Stimulated activated CD4-positive, alpha-beta T cell treated with anti-CD3 and anti-CD28 coated beads, TNF-alpha, amount 100 ng/mL, for 1 hour (primary cell): ENCODE measurements at places on chromosomes 3 and 15.

- DNase-seq: no peak
Measured at GRCh38 chr15:66429117-66429516, 42.4 kb downstream of the MAP2K1 start.

DNA sequence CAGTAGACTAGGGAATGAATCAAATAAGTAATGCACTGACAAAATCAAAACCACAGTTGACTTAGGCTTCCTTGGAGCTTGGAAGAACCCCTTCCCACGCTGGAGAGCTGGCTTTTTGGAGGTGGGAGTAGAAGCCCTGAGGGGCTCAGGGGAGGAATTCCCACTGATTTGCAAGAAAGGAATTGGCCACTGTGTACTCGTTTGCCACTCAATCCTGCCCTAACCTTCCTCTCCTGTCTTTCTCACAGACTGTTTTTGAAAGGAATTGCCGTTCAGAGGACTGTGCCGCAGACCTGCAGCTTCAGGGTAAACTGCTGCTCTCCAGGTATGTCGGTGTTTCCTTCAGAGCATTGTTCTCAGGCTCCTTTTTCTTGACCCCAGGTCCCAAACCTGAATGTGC, 208.2 kb upstream of the CTDSPL start:
- no peak for DNase-seq

DNA sequence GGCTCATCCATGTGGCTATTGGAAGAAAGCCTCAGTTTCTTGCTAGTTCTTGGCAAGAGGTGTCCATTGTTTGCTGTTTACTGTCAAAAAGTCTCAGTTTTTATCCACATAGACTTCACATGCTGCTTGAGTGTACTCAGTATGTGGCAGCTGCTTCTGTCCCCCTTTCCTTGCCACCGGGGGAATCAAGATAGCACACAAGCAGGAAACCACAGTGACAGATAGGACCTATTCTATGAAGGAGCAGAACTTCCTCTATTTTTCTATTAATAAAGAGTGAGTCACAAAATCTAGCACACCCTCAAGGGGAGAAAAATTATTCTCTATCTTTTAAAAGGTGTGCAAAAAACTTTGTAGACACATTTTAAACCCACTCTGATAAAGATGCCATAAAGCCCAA, 121.4 kb upstream of the GMNC start:
- no peak for DNase-seq

DNA sequence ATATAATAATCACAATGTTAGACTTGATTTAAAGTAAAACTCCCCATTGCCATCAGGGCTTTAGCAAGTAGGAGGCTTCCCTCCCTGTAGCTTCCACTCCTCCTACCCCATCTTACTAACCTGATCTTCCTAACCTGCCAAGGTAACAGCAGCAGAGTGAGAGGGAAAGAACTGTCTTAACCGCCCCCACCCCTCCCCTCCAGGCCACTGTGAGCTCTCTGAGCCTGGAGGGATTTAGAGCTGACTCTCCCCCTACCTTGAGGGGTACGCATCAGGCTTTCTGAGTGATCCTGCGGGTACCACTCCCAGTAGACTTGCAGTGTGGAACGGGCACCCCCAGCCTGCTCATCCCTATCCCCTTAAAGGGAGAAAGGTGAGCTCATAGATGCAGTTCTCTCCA, 11.4 kb upstream of the PRSS50 start:
- DNase-seq: no peak

DNA sequence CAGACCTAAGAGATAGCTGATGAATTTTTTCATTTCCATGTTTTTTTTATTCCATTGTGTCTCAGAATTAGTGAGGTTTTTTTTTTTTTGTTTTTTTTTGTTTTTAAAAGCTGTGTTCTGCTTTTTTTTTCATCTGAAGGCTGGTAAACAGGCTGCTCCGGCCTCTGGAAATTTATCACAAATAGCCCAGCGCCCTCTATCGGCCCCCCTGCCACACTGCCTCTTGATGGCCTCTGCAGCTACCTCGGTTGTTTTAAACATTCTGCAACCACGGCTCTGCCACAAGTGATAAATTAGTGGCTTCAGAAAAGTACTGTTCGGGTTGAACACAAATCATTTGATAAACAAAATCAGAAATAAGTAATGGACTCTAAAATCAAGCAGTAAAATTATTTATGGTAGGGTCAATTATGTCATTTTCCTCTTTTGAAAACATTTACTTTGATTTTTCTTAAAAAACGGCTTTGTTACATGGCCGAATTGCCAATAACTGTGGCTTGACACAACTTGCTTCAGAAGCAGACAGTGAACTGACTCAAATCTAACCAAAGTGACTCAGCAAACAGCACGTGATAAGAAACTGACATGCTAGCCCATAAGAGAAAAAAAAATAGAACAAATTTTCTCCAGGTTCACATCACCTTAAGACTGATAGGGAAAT, 87.8 kb downstream of the RSL24D1 start:
- DNase-seq: no peak

DNA sequence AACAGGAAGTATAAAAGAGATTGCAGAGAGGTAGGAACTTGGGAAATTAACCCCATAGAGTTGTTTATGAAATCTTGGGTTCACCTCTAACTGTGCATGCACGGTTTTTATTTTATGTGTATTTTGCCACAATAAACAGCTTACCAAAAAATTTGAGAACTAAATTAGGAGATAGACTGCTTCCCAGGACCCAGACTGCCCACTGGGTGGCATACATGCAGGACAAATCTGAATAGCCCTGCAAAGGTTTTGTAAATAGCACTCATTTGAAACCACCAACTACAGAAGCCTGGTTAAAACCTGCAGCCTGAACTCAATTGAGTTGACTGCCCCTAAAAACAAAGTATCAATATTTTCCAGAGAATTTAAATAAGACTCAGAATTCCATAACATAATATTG, 96.4 kb upstream of the SLCO2A1 start:
- no peak for DNase-seq

GRCh38 chr15:87496109-87496508, 760.4 kb downstream of the NTRK3 start:
- no peak for DNase-seq

- no peak for DNase-seq
Measured at GRCh38 chr3:9947025-9947995, 4.9 kb downstream of the PRRT3 start.

- no peak for DNase-seq
Measured at GRCh38 chr3:154428286-154429206, 1.4 kb downstream of the GPR149 start.

GRCh38 chr3:8518138-8518537, 16.5 kb downstream of the LMCD1 start:
- DNase-seq: no peak

DNA sequence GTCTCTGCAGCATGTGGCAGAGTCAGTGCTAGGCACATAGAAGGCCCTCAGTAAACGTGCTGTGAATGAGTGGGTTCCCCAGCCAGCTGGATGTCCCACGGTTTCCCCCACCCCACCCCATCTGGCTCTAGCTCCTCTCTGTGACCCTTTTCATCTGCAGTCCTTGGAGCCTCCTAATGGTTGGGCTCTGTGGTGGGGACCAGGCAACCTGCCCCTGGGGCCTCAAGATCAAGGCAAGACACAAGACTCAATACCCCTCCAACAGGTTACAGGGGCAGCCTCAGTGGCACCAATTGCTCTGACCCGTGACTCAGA, 17.1 kb upstream of the CYP11A1 start:
- no peak for DNase-seq

DNA sequence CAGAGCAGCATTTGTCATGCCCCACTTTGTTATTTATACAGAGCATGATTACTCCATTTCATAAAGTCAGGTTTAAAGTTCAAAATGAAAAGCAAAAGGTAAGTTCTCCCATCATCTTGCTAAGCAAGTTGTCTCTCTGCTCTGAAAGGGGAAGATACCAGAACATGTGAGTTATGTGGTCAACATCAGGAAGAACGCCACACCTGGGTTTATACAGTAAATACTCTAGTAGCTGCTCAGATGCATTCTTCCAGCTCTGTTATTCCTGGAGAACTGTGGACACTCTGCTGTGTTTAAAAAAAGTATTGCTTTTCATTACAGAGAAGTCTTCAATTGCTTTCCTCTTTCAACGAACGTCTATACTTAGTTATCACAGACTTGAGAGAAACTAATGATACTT, 145.7 kb downstream of the PLCL2 start:
- no peak for DNase-seq

DNA sequence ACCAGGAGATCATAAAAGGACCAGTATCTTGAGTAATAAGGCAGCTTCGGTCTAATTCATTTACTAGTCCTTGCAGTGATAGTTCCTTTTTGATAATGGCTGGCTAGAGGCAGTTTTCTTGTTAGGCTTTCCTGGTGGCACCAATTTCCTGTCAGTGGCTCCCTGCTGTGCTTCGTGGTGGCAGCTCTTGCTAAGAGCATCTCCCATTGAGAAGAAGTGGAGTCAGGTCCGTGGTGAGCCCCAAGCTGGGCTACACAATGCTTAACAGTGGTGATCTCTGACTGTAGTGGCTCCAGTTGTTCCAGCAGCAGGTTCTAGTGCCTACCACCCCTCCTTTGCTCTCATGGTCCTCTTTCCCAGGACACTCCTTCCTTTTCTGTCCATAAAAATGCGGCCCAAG, 111.2 kb downstream of the RAP2B start:
- no peak for DNase-seq

DNA sequence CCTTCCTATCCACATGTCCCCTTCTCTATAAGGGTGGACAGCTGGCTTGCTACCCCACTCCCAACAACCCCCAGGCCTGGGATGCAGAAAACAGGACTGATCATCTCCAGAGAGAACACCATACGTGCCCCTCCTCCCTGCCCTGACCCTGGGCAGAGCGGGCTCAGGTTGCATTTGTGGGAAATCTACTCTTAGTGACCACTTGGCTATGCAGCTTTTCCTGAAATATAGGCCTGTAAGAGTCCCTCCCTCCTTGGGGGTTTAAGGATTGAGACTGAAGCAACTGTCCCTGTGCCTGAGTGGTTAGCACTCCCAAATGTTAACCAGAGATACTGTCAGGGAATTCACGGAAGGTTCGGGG, 11.7 kb downstream of the SH2D7 start:
- DNase-seq: no peak
